Fibroblast of upper back skin (primary cell): ENCODE measurements at places on chromosomes 12 and 14.

- no peak for DNase-seq
These were observed 85.7 kb downstream of the MIA2 start for GRCh38 chr14:39319381-39319780.

DNA sequence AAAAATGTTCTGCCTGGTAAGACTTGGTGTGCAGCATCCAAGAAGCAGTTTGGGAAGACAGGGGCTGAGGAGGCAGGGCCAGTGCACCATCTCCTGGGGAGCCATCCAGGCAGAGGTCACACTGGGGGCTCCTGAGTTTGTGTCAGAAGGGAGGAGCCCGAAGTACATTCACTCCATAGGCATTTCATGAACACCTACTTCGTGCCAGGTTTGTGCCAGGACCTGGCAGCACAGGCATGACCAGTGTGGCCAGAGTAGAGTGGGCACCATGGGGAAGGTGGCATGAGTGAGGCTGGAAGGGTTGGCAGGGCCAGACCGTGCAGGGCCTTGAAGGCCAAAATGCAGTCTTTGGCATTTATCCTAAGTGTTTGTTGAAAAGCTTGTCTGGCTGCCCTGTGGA lies 86.5 kb upstream of the RIN3 start:
- no peak for DNase-seq

- DNase-seq: no peak
These were observed 533.7 kb upstream of the SEL1L start for GRCh38 chr14:82067221-82067875.

GRCh38 chr12:52566847-52567291 lies 6.8 kb downstream of the KRT74 start:
- DNase-seq: no peak

DNA sequence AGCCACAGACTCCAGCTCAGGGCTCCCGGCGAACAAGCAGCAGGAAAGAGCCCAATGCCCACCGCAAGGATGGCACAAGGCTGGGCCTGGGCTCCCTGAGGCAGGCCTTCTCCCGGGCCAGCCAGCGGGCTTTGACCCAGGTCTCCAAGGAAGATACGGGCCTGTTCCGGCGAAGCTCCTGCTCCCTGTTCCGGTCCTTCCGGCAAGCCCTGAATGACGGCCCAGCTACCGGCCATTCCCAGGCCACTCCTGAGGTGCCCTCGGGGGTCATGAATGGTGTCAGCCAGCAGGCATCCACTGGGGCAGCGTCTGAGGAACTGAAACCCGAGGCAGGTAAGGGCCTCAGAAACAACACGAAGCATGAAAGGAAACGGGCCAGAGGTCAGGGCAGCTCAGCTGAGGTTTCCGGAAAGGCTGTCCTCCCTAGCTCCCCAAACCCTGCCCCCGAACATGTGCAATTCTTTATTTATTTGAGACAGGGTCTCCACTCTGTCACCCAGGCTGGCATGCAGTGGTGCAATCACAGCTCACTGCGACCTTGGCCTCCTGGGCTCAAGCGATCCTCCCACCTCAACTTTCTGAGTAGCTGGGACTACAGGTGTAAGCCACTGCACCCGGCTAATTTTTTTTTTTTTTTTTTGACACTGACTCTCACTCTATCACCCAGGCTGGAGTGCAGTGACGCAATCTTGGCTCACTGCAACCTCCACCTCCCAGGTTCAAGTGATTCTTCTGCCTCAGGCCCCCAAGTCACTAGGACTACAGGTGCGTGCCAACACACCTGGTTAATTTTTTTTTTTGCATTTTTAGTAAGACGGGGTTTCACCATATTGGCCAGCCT lies 6.0 kb downstream of the EXOC3L4 start:
- no peak for DNase-seq

DNA sequence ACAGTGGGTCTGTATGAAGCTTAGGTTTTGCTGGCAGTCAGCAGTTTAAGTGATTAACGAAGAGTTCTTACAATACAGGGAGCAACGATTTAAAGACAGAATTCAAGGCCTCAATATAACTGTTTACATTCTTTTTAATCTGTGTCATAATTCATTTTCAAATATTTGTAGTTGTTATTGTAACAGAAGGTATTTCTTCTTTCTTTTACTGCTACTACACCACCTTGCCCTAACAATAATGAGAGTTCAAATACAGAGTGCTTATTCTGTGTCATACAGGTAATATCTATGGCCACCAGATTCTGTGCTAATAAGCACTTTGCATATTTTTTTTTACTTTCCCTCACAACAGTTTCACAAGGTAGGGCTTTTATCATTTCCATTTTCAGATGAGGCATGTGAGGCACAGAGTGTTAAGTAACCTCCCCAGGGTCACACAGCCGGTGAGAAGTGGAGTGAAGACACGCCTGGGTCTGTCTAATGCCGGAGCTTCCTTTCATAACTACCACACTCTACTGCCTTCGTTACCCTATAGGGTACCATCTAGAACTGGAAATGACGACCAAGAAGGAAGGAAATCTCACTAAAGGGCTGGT lies 81.9 kb downstream of the PELI2 start:
- DNase-seq: peak; percentile 18

- DNase-seq: peak; percentile 4
These were observed 34.9 kb downstream of the LRTM2 start for GRCh38 chr12:1855241-1855640.

DNA sequence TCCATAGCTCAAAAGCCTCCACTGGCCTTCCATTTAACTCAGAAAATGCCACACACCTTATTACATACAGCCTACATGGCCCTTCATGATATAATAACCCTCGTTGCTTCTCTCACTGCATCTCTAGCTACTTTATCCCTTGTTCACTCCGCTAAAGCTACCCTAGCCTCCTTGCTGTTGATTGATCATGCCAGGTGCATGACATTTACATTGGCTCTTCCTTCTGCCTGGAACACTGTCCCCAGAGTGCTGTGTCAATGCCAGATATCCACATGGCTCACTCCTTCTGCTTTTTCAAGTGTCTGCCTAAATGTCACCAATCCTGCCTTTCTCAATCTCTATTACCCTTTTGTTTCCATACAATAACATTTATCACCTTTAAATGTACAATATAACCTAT lies 58.3 kb downstream of the CAND1 start:
- no peak for DNase-seq

DNA sequence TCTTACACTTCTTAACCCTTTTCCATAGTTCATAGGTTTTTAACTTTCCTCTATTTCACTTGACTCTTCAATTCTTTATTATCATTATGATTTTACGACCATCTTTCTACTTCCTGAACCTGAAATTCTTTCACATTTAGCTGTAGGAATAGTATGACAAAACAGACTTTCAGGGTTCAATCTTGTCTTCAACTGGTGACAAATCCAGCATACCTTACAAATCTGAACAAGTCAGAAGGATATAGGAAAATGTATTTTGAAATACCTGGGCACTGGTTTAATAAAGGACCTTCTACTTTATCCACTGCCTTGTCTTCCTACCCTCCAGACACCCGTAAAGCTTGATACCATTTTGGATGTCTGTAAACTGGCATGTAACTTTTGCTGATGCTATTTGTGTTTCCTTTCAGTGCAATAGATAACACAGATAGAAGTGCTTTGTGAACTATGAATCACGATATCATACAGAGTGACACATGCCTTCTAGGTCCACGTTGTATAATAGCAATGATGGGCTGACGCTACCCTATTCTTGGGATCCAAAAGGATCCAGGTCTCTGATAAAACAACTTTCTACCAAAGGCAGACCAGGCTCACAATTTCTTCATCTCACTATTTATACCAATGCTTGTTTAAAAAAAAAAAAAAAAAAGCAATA lies 77.4 kb upstream of the SAV1 start:
- no peak for DNase-seq

GRCh38 chr12:69459477-69459876 lies 10.7 kb upstream of the FRS2 start:
- no peak for DNase-seq

GRCh38 chr12:62772416-62772955 lies 162.5 kb downstream of the PPM1H start:
- DNase-seq: peak; percentile 75

- DNase-seq: no peak
These were observed 53.5 kb upstream of the PPP2R5C start for GRCh38 chr14:101707863-101708620.

DNA sequence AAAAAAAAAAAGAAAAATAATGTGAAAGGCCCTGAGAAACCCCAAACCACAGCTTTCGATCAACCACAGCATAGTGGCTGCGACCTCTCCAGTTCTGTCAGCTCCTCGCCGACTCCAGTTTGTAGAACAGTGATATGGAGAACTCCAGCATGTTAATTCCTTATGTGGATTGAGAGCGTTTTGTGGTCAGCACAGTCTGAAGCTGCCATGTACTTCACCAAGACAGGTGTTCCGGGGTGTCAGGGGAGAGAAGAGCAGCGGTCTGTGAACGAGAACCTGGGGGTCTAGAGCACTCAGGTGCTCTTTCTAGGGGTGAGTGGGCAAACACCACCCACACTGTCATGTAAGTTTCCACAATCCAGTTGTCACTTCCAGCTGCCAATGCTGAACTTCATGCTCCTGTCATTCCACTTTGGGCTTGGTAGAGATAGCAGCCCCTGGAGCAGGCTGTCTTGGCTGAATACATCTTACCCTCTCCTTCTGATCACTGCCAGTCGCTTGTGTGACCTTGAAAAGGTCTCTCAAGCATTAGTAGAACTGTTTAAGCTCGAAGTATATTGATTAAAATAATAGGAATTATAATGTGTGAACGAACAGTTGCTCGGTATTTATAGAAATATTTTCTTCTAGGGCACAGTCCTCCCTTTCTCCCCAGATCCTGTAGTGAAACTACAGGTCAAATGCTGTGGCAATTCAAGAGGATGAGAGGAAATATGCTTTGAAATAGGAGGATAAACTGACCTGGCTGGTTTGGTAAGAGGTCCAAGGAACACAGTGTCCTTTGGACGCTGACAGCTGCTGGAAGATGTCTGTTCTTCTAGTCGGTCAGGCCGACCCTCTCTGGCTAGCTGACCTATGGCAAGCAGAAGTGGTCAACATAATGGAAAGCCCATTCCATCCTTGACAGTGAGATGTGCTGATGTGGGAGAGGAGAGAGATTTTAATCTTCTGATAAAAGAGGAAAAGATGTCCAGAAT lies 15.7 kb upstream of the MAX start:
- DNase-seq: no peak

- no peak for DNase-seq
These were observed 166.0 kb upstream of the VASH1 start for GRCh38 chr14:76595266-76595665.

DNA sequence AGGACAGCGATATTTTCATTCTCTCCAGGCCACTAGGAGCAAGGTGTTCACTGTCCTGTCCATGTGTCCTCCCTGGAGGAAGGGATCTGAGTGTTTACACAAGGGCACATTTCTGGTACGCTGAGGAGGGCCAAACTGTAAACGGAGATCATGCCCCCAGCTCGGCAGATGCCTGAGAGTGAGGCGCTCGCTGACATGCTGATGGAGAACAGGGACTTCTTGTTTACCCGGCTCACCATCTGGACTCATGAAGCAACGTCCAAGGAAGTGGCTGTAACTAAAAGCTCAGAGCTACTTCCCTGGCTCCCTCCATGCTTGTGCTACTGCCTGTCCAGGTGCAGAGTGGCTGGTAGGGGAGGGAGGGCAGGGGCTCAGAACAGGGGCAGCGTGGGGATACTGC lies 43.4 kb upstream of the KCNA1 start:
- DNase-seq: no peak

DNA sequence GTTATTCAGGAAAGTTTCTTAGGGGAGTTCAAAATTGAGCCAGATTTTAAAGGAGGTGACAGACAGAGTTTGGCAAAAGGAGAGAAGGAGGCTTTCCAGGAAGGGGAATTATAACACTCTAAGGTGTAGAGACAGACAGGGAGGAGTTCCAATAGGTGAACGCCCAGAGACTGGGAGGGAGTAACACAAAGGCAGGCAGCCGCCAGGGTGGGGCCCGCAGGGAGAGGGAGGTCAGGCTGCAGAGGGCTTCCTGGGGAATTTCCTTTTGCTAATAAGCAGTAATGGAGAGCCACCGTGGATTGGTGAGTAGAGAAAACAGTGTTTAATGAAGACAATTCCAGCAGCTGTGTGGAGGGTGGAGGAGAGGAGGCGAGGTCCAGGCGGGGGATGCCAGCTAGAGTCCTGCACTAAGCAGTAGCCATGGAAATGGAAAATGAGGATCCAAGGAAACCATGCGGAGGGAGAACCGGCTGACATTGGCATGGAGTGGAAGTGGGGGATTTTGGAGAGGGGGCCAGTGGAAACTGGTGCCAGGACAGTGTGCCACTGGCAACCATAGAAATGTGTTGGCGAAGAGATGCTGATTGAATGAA lies 22.2 kb downstream of the GRIN2B start:
- DNase-seq: no peak

- peak; percentile 62 for DNase-seq
These were observed 11.7 kb upstream of the CCDC177 start for GRCh38 chr14:69586404-69586803.

GRCh38 chr14:63875311-63875710 lies 22.5 kb downstream of the SYNE2 start:
- DNase-seq: peak; percentile 41

DNA sequence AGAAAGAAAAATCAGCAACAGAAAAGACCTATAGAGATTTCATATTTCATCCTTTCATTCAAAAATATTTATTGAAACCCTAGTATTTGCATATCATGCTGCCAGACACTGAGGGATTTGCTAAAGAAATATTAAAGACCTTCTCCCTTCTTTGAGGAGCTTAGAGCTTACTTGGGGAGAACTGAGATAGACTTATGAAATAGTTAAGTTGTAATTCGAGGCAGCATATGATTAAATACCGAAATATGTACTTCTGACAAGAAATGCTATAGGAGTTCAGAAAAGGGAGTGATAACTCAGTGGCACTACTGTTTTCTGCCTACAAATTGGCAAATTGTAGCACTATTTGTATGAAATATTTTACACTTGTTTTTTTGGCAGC lies 59.1 kb downstream of the PLXNC1 start:
- peak; percentile 27 for DNase-seq

DNA sequence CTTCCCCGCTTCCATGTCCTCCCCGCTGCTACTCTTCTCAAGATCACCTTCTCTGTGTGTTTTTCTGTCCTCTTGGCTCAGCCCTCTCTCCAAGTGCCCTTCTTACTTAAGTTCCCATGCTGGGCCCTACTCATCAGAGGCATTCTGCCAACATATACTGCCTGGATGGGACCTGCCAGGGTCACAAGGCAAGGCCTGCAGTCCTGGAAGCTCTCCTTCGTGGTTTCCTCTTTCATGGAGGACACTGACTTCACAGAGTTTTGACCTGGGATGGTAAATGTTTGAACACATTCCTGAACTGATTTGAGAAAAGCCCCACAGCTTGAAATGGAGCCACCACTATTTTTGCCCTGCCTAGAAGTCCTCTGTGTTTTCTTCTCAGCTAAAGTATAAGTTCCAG lies 140.9 kb downstream of the TMEM30B start:
- peak; percentile 34 for DNase-seq

DNA sequence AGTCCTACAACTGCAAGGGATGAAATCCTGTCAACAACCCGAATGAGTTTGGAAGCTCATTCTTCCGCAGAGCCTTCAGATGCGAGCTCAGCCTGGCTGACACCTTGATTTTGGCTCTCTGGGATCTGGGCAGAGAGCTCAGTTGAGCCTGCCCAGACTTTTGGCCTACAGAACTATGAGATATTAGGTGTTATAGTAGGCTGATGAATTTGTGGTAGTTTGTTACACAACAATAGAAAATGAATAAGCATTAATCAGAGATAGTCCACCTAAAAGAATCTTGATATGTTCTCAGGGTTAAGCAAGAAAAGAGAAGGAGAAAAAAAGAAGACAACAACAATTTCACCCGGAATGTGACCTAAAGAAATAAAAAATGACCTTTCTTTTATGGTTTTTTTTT lies 30.4 kb upstream of the GZMB start:
- DNase-seq: no peak

GRCh38 chr12:15772405-15773018 lies 16.7 kb downstream of the EPS8 start:
- DNase-seq: no peak
